Neuronal stem cell (in vitro differentiated cells): ENCODE measurements at places on chromosomes 7 and 10.

DNA sequence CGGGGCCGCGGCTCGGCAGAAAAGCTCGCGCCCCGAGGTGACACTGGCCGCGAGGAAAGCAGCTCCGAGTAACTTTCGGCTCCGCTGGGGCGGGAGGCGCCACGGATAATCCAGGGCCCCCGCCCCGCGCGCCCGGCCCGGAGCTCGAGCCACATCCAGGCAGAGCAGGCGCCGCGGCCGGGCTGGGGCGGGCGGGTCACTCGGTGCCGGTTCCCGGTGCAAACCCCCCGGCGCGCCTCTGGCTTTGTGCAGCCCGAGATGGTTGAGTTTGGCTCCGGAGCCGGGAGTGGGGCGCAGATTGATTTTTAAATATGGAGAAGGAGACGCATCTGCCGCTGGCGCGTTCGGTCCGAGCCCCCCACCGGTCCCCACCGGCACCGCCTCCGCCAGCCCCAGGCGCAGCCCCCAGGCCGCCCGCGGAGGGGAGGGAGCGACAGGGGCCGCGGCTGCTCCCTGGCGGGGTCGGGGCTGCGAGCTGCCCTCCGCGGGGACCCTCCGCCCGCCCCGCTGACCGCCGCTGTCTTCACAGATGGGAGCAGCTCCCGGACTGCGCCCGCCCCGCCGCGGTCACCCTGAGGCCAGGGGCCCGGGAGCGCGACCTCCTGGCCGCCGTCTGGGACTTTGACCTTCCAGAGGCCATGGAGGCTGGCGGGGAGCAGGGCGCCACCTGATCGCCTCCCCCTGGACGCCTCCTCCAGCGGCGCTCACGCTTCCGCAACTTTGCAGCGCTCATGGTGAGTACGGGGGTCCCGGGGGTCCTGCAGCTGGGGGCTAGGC, 643 bp downstream of the ADGRA1 start:
- DNase-seq, result no peak

DNA sequence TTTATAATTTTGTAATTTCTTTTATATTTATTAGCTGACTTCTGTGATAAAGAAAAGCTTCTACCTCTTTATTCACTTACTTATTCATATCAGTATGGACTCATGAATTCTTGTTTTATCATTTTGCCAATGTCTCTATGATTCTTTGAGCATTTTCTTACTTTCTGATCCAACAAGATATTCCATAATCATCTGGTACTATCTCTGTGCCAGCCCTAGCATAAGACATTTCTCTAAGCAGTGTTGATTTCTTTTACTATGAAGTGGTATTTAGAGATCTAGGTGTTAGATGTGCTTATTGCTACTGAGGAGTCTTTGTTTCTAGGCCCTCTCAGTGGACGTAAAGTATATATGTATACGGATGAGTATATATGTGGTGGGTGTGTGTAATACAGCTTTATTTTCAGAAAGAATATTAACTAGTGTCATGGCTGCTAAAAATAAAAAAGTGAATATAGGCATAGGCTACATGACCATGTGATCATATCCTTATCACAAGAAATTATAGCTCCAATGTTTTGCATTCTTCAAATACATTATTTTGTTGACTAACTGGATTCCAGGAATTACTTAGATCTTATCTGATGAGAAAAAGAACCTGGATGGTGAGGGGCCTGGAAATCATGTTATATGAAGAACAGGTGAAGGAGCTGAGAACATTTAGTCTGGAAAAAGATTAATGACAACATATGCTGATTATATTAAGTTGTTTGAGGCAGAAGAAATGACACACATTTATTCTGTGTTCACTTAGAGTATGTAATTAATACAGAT, 13.1 kb downstream of the PHTF2 start:
- no peak for DNase-seq

DNA sequence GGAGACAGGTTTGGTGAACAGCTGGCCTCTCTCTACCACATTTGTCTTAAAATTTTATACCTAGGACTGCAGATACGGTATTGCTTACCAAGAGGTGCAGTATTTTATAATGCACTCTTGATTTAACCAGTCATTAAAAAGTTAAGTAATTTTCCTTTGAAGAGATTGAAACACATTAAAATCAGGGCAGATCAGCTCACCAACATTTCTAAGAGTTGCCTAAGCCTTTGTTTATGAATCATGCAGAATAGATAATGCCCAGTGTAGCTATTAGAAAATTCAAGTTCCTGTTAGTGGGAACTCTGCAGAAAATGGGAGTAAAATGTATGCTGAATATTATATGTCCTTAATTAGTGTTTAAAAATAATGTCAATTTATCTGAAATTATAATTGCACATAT, 140.2 kb upstream of the PRPS1L1 start:
- no peak for DNase-seq

DNA sequence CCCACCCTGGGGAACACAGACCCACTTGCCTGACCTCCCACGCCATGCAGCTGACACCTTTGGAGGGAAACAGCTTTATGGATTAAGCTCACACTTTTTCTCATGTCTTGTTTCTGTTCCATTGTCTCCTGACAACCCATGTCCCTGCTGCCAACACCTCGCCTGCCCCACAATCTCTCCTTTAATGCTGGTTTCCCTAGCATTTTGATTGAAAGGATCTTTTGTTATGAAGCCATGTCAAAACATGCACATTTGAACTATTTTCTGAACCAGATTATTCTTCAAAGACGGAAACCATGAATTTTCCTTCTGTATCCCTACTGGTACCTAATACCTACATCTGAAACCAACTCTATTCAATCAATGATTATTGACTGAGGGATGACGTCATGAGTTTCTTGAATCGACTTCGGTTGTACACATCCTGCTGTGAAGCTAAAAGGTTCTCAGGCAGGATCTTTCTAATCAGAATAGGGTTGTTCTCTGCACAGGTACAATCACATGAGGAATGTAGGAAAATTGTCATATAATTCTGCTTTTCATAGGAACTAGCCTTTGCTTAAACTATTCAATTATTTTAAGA, 106.2 kb upstream of the NEBL start:
- DNase-seq, result no peak

- peak; percentile 45 for DNase-seq
Observed at GRCh38 chr10:84375011-84375410, 46.6 kb downstream of the CCSER2 start.

DNA sequence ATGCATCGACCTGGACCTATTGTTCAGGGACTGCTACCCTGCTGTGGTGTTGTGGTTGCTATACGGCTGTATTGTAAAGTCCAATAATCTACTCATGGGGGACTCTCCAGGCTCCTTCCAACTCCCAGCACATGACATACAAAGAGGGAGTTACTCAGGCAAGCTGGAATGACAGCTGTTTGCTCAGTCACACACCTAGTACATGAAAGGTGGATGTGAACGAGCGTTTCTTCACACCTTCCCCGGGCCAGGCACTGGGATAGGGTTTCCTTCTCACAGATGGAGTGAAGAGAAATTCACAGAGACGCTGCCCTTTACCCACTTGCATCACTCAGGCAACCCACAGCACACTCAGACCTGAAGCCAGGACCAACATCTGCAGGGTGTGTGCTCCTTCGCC, 215.7 kb downstream of the TNS3 start:
- no peak for DNase-seq

DNA sequence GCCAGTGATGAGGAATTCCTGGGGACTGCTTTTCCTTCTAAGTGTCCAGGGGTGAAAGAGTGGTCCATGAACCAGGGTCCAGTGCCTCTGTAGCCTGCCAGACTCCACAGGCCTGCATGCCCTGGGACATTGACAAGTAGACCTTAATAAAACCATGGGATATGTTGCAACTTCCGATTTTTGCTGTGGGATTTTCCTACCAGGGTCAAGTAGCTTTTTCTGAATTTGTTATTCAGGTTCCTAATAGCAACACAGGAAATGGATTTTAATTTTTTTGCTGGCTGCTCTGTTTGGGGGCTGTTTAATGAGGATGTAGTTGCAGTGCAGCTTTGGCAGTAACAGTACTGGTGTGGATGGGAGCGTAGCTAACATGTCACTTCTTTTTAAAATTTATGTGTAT, 42.1 kb downstream of the WBP1L start:
- no peak for DNase-seq

DNA sequence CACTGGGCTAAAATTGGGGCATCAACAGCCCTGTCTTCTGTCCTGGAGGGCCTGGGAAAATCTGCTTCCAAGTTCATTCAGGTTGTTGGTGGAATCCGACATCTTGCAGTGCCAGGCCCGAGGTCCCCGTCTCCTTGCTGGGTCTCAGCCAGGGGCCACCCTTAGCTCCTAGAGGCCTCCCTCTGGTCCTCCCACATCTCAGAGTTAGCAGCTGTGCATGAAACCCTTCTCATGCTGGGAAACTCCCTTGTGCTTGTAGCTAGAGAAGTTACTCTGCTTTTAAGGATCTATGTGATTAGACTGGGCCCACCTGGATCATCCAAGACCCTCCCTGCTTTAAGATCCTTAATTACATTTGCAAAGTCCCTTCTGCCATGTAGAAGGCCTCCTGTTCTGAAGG, 15.3 kb downstream of the HIP1 start:
- DNase-seq, result no peak

DNA sequence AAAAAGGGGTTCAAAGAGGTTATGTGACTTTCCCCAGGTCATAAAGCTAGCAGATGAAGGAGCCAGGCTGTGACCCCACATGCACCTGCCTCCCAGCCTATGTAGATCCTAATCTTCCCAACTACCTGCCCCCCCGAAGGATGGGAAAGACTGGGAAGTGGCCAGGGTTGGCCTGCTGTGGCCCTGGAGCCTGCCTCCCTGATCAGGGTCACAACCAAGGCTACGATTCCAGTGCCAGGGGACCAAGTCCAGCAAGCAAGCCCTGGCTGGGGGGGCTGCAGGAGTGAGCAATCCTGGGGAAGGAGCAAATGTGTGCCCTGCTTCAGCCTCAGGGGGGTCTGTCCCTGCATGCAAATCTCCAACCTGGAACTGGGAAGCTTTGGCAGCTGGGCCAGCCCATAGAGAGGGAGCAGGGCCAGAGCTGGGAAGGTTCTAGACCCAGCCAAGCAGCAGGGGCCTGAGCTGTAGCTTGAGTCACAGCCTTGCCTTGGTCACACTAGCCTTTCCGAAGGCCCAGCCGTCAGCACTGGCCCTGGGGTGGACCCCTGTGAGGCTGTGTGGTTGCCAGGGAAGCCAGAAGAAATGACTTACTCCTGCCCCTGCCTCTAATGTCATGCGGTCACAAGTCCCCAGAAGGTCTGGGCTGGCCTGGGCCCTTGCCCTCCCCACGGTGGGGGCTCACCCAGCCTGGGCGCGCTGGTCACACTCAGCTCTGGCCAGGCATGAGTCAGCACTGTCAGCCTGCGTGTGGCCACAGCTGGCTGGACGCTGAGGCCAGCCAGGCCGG, 96.4 kb upstream of the ZMIZ1 start:
- DNase-seq, result peak; percentile 38
